Activated naive CD4-positive, alpha-beta T cell treated with anti-CD3 and anti-CD28 coated beads, Interleukin-2, amount 10 ng/mL, durations not matched to agents 7 days and 5 days (primary cell): ENCODE measurements at places on chromosomes 13 and 19.
A peak's percentile ranks its signal among the peaks of the same experiment; 100 is the strongest.

- DNase-seq = no peak
These were observed 6.0 kb upstream of the NEK3 start for GRCh38 chr13:52165411-52165810.

DNA sequence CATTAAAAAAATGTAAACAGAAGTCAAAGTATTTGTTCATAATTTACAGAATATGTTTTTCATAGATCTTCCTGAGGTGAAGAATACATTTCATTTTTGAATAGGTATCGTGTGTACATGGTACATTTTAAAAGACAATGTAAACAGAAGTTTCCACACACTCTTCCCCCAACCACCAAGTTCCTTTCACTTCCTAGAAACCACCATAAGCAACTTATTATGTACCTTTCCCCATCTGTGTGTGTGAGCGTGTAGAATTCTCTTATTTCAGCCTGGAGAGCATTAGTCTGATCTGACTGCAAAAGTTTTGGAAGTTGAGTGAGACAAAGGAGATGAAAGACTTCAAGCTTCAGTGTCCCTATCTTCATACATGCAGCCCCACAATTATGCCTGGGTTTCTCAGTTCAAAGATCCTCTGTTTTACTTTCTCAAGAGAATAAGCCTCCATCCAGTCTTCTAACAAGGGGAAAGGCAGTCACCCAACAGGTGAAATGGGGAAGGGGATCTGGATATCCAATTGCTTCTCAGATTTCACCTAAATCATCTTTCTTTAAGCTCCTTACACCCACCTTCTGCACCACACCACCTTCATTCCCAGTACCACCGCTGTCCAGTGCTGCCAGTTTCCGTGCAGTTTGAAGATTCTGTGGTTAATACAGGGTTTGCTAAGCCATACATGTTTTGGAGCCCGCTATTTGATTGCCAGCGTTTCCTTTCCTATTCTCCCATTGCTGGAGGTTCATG lies 2.1 kb downstream of the TEX30 start:
- DNase-seq = no peak

DNA sequence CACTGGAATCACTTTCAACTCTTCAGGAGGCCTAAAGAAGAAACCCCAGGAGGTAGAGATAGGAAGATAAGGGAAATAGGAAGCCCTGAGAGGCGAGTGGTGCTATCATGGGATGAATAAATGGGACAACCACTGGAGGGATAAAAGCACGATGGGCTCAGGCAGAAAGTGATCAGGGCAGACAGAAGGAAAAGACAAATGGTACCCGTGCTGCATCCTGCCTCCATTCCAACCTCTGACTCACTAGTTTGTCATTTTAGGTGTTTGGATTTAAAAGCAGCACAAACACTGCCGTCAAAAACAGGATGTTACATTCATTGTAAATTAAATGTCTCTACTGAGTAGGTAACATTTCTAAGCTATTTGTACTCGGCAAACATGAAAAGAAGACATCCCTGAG lies 314.3 kb upstream of the HTR2A start:
- no peak for DNase-seq

- DNase-seq = no peak
These were observed 1662.6 kb upstream of the MIR17HG start for GRCh38 chr13:89684896-89685295.

DNA sequence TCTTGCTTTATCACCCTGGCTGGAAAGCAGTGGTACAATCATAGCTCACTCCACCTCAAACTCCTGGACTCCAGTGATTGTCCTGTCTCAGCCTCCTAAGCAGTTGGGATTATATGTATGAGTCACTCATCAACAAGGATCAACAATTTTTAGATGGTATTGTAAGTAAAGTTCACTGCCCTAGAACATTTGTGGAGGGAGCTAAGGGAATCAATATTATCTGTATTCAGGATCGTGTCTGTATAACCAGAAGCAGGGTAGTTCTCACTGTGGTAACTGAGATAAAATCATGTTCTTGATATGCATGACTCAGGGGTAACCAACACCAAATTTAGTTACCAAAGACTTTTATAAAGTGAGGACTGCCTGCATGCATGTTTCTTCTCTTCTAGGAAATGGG lies 27.0 kb downstream of the ZMYM5 start:
- DNase-seq = no peak

- no peak for DNase-seq
These were observed 173.5 kb downstream of the DNAJC15 start for GRCh38 chr13:43196750-43197370.

GRCh38 chr13:102774591-102775520 lies 1.3 kb upstream of the TEX30 start:
- no peak for DNase-seq

- DNase-seq = no peak
These were observed 93.3 kb downstream of the NUFIP1 start for GRCh38 chr13:44895953-44896335.

- no peak for DNase-seq
These were observed 257.7 kb downstream of the SPRY2 start for GRCh38 chr13:80083081-80083852.

DNA sequence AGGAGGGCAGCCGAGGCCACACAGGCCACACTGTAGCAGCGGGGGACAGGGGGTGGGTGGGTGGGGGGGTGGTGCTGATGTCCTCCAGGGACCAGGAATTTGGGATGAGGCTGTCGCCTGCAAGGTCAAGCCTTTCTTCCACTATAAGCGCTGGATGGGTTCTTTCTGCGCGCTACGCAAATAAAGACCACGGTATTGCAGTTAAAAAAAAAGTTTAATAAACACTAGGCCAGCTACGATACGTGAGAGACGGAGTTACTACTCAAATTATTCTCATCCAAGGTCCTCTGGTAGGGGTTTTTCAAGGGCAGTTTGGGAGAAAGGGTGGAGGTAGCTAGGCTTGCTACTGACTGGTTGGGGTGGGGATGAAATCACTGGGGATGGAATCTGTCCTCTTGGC lies 508 bp upstream of the ZNF44 start:
- no peak for DNase-seq

GRCh38 chr19:34403784-34404108 lies 453 bp upstream of the PDCD2L start:
- no peak for DNase-seq

GRCh38 chr19:47446534-47447469 lies 24.9 kb downstream of the SLC8A2 start:
- DNase-seq = peak; percentile 57

- DNase-seq = no peak
These were observed 5.4 kb upstream of the LRFN1 start for GRCh38 chr19:39325778-39326665.

GRCh38 chr19:11142528-11143171 lies 12.9 kb downstream of the SPC24 start:
- no peak for DNase-seq

GRCh38 chr13:111948811-111949210 lies 118.1 kb upstream of the SOX1 start:
- DNase-seq = no peak

DNA sequence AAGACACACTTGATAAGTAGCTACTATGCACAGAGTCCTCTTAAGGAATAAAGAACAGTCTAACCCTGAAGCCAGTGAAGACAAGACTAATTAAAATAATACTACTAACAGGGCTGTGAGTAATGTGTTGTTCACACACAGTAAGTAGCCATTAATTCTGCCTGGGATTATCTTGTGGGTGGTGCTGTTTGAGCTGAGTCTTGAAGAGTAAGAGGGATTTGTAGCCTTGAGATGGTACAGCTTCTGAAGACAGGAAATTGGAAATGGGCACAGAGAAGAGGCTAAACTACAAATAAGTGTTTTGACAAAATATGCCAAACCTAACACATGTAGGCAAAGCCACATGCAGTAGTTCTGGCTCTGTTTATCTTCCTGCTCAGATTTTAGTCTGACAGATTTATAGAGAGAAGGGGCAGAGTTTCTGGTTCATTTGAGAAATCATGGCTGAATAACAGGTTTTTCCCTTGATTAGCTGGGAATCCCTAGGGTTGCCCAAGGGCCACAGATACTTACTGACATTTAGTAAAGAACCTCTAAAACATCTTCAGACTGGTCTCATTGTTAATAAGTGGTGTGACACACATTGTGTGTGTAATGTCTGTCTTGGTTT lies 38.0 kb downstream of the ITGBL1 start:
- no peak for DNase-seq

GRCh38 chr13:99980201-99980823 lies 1.3 kb upstream of the ZIC2 start:
- peak; percentile 58 for DNase-seq

DNA sequence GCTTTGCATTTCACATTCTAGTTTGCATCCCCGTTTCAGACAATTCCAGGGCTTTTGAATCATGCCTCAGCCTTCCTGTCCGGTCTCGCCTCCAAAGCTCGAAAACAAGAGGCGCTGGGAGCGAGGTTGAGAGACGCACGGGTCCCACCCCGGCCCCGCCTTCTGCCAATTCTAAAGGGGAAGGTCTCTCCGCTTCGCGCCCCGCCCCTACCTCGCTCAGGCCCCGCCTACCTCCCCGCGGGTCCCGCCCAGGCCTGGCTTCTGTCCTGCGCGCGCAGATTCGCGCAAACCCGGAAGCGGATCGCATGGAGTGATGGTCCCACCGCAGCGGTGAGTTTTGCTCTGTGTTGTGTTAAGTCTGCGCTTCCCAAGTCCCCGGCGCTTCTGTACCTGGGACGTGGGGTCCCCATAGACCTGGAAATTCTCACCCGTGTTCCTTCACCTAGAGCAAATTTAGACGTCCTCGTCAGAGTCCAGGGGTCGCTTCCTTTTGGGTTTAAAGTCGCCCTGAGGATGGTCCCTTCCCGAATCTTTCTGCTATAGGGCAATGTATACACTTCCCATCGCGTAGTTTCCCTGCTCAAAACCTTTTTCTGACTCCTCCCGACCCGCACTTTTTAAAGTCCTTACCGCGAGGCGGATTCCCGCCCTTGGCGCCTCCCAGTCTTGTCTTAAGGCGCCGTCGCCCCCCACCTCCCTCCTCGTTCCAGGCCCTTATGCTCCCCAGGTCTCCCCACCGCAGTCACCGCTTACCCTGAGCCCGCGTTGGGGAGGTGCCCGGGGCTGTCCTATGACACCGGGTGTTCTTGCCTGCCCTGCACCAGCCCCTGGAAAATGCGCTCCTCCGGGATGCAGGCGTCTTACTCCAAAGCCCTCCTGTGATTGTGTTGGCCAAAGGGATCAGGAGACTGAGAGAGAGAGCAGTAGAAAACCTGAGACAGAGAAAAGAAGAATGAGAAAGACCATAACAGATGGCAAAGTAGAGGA lies at the start of gene ZNF845:
ZNF845 (plus strand) TSS at position 287 of the 987 bp plus-strand sequence. CDS start 7,559 bp downstream, outside the sequence.
- DNase-seq = peak; percentile 96

DNA sequence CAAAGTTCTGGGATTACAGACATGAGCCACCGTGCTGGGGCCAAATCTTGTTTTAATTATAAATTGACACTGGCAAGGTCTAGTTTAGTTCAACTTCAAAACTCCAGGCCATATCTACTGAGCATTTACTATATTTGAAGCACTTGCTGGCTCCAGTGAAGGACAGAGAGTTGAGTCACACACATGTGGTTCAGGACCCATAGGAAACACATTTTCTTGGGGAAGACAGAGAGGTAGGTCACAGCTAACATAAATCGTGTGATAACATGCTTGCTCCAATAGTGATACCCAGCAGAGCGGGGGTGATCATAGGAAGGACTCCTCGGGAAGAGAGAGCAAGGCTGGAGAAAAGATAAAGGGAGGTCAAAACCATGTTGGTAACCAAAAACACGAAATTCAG lies 170.6 kb upstream of the TSC22D1 start:
- no peak for DNase-seq

DNA sequence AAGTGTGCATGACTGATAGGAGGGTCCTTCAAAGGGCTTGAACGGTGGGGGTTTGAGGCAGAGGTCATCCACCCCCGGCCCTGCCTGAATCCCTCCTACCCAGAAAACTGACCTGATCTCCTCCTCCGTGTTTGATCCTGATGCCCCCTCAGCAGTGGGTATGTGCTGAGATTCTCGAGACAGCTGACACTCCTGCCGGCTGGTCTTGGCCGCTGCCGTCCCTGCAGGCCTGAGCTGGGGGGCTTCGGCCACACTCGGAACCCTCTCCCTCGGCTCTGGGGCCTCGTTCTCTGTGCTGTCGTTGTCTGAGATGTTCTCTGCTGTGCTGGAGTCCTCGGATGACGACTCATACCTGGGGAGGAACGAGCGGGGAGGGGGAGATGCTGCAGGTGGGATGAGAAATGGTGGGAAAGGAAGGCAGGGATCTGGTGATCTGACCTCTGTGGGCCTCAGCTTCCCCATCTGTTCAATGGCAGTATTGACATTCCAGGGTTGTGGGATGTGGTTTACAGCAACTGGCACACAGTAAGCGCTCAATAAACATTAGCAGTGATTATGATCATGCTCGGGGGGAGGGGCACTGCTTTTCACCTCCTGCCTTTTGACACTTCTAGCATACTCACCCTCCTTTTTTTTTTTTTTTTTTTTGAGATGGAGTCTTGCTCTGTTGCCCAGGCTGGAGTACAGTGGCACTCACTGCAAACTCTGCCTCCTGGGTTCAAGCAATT lies 20.7 kb downstream of the KANK2 start:
- DNase-seq = no peak

DNA sequence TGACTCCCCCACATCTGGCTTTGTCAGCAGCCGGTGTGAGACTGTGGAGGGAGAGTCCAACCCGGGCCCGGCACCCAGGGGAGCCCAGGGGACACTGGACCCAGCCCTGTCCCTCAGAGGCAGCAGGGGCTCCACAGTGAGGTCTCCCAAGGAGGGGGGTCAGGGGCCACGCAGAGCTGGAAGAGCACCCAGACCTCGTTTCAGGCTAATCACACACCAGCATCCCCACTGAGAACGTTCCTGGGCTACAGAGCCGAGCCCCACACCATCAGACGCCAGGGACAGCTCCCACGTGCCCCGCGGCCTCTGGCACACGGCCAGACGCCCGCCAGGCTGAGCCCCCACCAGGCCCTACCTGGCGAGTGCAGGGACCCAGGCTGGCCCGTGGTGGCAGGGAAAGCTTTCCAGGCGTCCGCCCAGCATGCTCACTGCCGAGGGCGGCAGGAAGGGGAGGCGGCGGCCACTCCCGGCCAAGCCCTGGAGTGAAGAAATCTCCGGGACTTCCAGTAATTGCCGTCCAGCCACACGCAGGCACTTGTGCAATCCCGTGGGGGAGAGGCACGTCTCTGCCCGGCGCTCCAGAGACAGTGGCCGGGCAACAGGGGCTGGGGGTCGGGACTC lies 19.2 kb downstream of the SBNO2 start:
- no peak for DNase-seq

GRCh38 chr13:36323951-36324566 lies 22.1 kb downstream of the SPART start:
- DNase-seq = no peak

GRCh38 chr13:97001636-97002035 lies 7.4 kb upstream of the OXGR1 start:
- DNase-seq = no peak

GRCh38 chr13:110306960-110307766 lies at the start of the genes COL4A1 and COL4A2:
Gene COL4A1 (minus strand): TSS chr13:110307157. CDS start chr13:110307027, 130 bp downstream.
Gene COL4A2 (plus strand): TSS chr13:110307284. CDS start chr13:110307904, 620 bp downstream.
- DNase-seq = no peak

- no peak for DNase-seq
These were observed 592.5 kb downstream of the KCTD12 start for GRCh38 chr13:76293751-76294150.

- DNase-seq = no peak
These were observed 1.0 kb downstream of the FSTL3 start for GRCh38 chr19:677201-677600.

DNA sequence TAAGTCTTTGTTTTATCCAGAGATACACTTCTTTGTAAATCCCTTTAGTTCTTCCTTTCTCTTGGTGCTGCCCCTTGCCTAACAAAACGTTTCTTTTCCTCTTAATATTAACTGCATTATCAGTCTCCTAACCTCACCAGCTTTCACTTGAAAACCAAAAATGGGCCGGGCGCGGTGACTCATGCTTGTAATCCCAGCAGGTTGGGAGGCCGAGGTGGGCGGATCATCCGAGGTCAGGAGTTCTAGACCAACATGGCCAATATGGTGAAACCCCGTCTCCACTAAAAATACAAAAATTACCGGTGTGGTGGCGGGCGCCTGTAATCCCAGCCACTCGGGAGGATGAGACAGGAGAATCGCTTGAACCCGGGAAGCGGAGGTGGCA lies 329.8 kb upstream of the MIR17HG start:
- DNase-seq = no peak
